ENCODE measurements at places on chromosomes 2 and 18. TPM values are rescaled to one million over a fixed set of nuclear protein-coding genes. Genes with fewer than 3 reads are reported as not detected.

Gene RIT2
- not detected for total RNA-seq

Gene INHBB
- total RNA-seq = 0.27 TPM

Gene DYNAP
- total RNA-seq = not detected

Gene HAUS1
- total RNA-seq = 46.2 TPM

Gene RAD51AP2
- total RNA-seq = 0.10 TPM

Gene QPCT
- not detected for total RNA-seq

Gene CD28
- 0.37 TPM for total RNA-seq

Gene SERPINB2
- total RNA-seq = not detected

Gene OTX1
- total RNA-seq = 13.1 TPM

Gene SLC19A3
- not detected for total RNA-seq

Gene ALPP
- total RNA-seq = 0.34 TPM

Gene GALNT3
- 9.8 TPM for total RNA-seq

Gene SLC9A4
- total RNA-seq = 0.07 TPM

Gene CDH19
- total RNA-seq = not detected

Gene GALNT13
- 0.44 TPM for total RNA-seq

Gene SCYGR4
- total RNA-seq = not detected

Gene ALPG
- 0.10 TPM for total RNA-seq

Gene MARCO
- 0.54 TPM for total RNA-seq

Gene LRRC30
- total RNA-seq = not detected

Gene GPR55
- total RNA-seq = not detected

Gene DES
- 4.2 TPM for total RNA-seq

Gene BAZ2B
- total RNA-seq = 19.9 TPM

Gene TGFA
- 50.1 TPM for total RNA-seq

Gene GKN1
- total RNA-seq = not detected

Gene AQP12B
- not detected for total RNA-seq

Gene CKAP2L
- 27.5 TPM for total RNA-seq

Gene IL1RN
- total RNA-seq = 0.25 TPM

Gene CACNB4
- 2.0 TPM for total RNA-seq

Data from HCT116 (cell line).